ENCODE measurements at places on chromosomes 3 and 15.

DNA sequence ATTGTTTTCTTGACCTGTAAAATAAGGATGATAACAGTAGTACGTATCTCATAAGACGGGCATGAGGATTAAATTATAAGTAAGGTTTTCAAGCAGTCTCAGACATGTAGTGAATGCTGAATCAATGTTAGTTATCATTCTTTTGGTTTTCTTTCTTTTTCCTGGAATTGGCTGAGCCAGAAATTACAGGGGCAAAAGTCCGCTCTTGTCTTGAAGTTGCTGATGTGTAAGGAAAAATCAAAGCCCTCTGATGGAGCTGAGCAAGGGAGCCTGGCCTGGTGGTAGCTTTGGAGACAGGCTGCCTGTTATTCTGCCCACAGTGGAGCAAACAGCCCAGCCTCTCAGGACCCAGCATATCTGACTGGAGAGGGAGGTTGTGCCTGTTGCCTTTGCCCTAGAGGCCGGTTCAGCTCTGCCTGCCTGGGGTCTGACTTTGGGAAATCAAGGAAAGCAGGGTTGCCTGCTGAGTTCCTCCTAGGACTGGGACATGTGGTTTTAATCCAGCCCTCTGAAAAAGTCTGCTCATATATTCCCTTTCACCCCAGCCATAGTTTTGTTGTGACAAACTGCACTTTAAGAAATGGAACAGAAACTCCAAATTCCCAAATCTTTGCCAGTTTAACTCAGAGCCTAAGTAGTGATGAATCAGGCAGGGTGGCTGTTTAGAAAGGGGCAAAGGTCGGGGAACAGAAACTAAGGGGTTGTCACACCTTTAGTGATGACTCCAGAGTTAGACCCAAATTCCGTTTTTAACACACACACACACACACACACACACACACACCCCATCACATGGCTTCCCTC is 40.1 kb downstream of the GASK1A start:
- H3K4me1 ChIP-seq = no peaks in the 10 kb centered on the region
- H3K4me3 ChIP-seq = no peak overlapping the region
- peaks cover 6% of the 10 kb centered on the region for H3K27me3 ChIP-seq
- no peak overlapping the region for H3K27ac ChIP-seq

- H3K27ac ChIP-seq = no peak overlapping the region
- peaks cover 21% of the 10 kb centered on the region for H3K27me3 ChIP-seq
- H3K36me3 ChIP-seq = no peaks in the 10 kb centered on the region
- peaks cover 49% of the 10 kb centered on the region for H3K4me1 ChIP-seq
- peak; percentile 35 for DNase-seq
Measured at GRCh38 chr3:13192471-13193213, 119.4 kb upstream of the IQSEC1 start.

GRCh38 chr3:63931290-63931689 is 19.1 kb upstream of the SCAANT1 start:
- H3K27me3 ChIP-seq = no peaks in the 10 kb centered on the region
- H3K4me1 ChIP-seq = peaks cover 52% of the 10 kb centered on the region
- no peak for DNase-seq
- no peak overlapping the region for H3K4me3 ChIP-seq
- H3K36me3 ChIP-seq = peaks cover 16% of the 10 kb centered on the region

GRCh38 chr3:195821403-195822130 is 9.8 kb upstream of the MUC4 start:
- no peak for DNase-seq
- no peak overlapping the region for H3K4me3 ChIP-seq
- H3K27me3 ChIP-seq = peaks cover 15% of the 10 kb centered on the region

GRCh38 chr15:38201714-38202113 is 50.9 kb upstream of the SPRED1 start:
- no peak for DNase-seq
- H3K4me1 ChIP-seq = peaks cover 15% of the 10 kb centered on the region
- no peak overlapping the region for H3K27ac ChIP-seq
- H3K36me3 ChIP-seq = peaks cover 4% of the 10 kb centered on the region
- H3K27me3 ChIP-seq = no peaks in the 10 kb centered on the region

DNA sequence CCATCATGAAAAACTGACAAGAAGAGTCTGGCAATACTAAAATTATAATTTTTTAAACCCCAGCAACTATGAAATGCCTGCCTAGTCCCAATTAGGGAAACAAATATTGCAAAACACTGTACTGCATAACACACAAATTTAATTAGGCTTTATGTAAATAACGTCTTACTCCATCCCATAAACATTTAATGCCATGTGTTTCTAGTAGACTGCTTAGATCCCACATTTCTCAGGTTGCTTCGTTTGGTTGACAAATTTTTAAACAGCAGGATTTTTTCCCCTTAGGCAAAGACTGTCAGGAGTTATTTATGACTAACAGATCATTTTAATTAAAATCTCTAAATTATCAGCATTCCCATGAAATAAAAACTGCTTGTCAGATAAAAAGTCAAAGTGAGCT is 29.9 kb downstream of the EIF2AK4 start:
- DNase-seq = no peak
- H3K36me3 ChIP-seq = peaks cover 35% of the 10 kb centered on the region
- no peaks in the 10 kb centered on the region for H3K27me3 ChIP-seq
- H3K27ac ChIP-seq = no peak overlapping the region

- H3K27me3 ChIP-seq = no peaks in the 10 kb centered on the region
- H3K36me3 ChIP-seq = no peaks in the 10 kb centered on the region
- H3K4me3 ChIP-seq = no peak overlapping the region
Measured at GRCh38 chr3:22012471-22012870, 261.5 kb upstream of the ZNF385D start.

Measured in nephron progenitor cell (in vitro differentiated cells).